GM12892 (cell line): ENCODE measurements at places on chromosomes 7 and 10.

DNA sequence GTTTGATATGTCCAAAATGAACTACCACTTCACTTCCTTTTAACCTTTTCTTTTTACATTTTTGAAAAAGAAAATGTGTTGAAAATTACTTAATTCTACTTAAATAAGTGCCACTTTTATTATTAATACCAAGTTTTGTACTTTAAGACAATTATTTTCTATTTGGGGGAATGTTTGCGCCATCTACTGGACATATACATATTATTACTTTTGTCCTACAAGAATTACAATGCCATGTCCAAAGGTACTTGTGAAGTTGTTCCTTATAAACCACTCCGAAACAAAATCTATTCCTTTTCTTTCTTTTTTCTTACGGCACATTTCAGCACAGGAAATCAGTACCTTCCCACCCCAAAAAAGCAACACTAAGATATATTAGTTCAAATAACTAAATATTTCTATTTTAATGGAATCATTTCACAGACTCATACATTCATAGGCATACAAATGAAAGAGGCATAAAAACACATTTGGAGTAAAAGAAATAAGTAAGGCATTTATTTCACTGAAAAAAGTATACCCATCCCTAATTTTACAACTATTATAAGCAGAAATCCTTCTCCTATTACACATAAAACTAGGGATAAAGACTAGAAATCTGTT, 169.9 kb downstream of the RNF133 start:
- no peak for DNase-seq

DNA sequence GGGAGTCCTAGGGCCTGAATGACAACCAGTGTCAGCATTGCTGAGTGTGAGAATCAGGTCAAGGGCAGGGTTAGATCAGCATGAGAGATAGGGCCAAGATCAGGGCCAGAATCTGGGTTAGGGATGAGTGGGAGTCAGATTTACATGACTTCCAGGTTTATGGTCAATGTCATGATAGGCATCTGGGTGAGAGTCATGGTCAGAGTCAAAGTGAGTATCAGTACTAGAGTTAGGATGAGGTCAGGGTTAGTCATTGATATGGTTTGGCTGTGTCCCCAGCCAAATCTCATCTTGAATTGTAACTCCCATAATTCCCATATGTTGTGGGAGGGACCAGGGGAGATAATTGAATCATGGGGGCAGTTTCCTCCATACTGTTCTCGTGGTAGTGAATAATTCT, 12.3 kb downstream of the MRPS24 start:
- DNase-seq, result no peak

GRCh38 chr10:85642082-85642420, 724.5 kb downstream of the GRID1 start:
- no peak for DNase-seq

GRCh38 chr7:74254858-74255379, 720 bp upstream of the RFC2 start:
- no peak for DNase-seq

DNA sequence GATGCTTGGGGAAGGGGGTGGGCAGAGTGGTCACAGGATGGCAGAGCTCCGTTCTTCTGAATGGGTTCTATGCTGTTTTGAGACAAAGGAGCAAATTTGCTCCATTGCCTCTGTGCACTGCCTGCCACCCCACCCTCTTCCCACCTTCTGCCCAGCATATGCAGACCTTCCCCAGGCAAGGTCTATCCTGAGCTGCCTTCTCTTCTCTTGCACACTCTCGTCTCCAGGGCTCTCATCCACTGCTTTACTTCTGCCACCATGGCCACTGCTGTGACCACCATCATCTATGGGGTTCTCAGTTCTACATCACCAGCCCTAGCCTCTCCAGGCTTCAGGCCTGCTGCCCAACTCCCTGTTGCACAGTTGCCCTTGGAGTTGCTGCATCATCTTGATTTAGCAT, 230.4 kb downstream of the TMEM178B start:
- no peak for DNase-seq

DNA sequence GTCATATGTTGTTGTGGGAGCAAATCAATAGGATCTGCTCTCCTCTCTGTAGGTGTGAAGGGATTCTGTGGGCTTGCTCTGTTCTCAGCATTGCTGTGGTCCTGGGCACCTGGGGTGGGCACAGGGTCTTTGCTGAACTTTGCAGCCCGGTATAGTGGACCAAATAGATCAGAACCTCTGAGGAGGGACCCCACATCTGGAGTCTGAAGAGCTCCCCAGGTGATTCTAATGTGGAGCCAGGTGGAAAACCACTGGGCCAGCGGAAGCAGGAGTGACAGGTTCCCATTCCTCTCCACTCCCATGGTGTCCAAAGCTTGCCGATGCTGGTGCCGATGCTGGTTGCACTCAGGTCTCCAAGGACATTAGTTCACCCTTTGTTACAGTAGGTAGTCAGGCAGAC, 257.2 kb downstream of the GLRX3 start:
- no peak for DNase-seq

DNA sequence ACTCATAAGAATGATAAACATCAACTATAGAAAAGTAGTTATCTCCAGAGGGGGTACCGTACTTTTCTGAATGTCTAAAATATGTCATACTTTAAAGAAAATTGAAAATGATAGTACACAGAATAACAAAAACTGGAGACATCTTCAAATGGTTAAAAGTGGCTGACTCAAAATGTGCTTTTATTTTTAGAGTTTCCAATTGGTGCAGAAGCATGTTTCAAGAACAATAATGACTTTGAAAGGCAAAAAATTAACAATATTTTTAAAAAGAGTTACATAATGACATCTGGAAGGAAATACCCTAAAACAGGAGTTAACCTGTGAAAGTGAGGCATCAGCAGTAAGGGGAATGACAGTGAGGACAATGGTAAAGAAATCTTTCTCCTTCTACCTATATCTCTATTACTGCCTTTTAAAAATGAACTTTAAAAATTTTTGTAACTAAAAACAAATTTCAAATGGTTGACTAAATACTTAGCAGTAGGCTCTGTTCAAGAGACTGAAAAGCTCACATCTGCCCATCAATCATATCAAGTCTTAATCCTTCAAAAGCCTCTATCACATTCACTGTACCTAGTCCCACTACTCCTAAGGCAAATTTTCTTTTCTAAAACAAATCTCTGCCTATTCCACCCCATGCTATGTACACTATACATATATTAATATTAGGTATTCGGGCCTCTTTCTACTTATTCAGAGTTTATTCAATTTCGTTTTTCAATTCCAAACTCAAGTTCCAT, 3.0 kb downstream of the ASZ1 start:
- DNase-seq, result no peak

- DNase-seq, result no peak
These were observed 90.1 kb downstream of the OAT start for GRCh38 chr10:124328477-124329220.

GRCh38 chr10:12944931-12945330, 56.6 kb downstream of the CCDC3 start:
- no peak for DNase-seq

DNA sequence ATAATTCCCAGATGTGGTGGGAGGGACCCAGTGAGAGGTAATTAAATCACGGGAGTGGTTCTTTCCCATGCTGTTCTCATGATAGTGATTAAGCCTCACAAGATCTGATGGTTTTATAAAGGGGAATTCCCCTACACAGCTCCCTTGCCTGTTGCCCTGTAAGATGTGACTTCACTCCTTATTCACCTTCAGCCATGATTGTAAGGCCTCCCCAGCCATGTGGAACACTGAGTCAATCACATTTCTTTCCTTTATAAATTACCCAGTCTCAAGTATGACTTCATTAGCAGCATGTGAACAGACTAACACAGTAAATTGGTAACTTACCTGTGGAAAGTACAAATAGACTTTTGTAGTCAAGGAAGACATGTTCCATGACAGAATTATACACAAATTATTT, 55.2 kb downstream of the ZNF716 start:
- DNase-seq, result no peak

- DNase-seq, result no peak
These were observed 174 bp downstream of the ADCY1 start for GRCh38 chr7:45574416-45574668.

GRCh38 chr10:50393784-50394467, 142.6 kb upstream of the ASAH2 start:
- DNase-seq, result no peak

- DNase-seq, result no peak
These were observed 159.8 kb downstream of the NRF1 start for GRCh38 chr7:129771201-129771927.

DNA sequence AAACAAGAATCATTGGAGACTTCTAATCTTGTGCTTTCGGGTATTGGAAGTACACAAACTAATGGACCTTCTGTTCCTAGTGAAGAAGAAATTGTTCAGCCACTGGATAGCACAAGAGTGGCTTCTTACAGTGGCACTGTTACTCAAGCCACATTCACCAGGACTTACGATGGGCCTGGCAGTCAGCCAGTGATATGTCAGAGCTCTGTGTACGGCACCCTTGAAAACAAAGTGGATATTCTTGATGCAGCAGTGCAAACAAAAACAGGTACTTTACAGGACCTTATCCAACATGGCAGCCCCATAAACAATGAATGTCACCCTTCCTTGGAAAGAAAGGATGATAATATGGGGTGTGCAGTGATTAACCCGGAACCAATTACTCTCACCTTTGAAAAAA, 61.6 kb downstream of the TASOR2 start:
- DNase-seq, result no peak

- DNase-seq, result no peak
These were observed 640 bp downstream of the ANKMY2 start for GRCh38 chr7:16644636-16645592.
